ENCODE measurements at places on chromosomes 11 and 22.
A peak's percentile ranks its signal among the peaks of the same experiment; 100 is the strongest.

DNA sequence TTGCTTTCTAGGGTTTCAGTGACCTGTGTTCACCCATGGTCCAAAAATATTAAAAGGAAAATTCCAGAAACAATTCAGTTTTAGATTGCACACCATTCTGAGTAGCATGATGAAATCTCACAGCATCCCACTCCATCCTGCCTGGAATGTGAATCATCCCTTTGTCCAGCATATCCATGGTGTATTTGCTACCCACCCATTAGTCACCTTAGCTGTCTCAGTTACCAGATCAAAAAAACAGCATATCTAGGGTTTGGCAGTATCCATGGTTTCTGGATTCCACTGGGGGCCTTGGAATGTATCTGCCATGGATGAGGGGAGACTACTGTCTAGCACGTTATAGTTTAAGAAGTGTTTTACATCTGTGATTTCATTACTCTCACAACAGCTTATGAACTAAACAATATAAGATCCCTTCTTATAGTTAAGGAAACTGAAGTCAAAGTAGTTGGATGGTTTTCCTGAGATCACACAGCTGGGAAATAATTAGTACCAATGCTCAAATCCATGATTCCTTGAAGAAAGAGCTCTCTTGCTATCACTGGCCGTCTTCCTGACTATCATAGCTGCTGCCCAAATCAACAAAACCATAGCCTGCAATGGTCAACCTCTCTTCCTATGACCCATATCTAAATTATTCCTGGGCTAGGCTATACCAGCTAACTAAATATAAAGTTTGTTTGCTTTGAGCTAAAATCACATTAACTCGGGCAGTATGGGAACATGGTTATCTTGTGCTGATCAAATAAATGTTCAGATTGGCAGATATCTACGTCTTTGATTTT, 122.6 kb downstream of the MICAL2 start:
- no peak for DNase-seq

DNA sequence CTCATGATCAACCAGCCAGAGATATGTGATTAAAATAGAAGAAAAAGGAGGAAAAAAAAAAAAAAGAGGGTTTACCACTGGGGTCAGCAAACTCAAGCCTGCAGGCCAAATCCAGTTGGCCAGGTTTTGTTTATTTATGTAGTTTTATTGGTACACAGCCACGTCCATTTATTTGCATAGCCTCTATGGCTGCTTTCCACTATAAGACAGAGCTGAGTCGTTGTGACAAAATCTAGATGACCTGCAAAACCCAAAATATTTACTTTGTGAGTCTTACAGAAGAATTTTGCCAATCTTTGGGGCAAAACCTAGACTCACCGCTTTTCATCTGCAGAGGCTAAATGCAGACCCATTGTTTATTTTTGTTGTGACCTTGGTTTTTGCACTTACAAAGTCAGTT, 87.1 kb downstream of the TENM4 start:
- DNase-seq, result no peak

- no peak for DNase-seq
Measured at GRCh38 chr22:30186510-30186909, 60.0 kb downstream of the LIF start.

- no peak for DNase-seq
Measured at GRCh38 chr11:57072640-57073039, 83.9 kb downstream of the OR5AK2 start.

GRCh38 chr11:44116234-44116830, 20.9 kb downstream of the EXT2 start:
- no peak for DNase-seq

- peak; percentile 80 for DNase-seq
Measured at GRCh38 chr11:129998107-129998506, 4.5 kb downstream of the PRDM10 start.

GRCh38 chr22:21907638-21908522, 40.4 kb upstream of the MAPK1 start:
- no peak for DNase-seq
